ENCODE measurements at places on chromosomes 3 and 15.
A peak's percentile ranks its signal among the peaks of the same experiment; 100 is the strongest.

GRCh38 chr15:47750740-47751262 lies 33.5 kb downstream of the SEMA6D start:
- DNase-seq, result no peak

- no peak for DNase-seq
Observed at GRCh38 chr3:172692751-172693338, 18.0 kb downstream of the NCEH1 start.

DNA sequence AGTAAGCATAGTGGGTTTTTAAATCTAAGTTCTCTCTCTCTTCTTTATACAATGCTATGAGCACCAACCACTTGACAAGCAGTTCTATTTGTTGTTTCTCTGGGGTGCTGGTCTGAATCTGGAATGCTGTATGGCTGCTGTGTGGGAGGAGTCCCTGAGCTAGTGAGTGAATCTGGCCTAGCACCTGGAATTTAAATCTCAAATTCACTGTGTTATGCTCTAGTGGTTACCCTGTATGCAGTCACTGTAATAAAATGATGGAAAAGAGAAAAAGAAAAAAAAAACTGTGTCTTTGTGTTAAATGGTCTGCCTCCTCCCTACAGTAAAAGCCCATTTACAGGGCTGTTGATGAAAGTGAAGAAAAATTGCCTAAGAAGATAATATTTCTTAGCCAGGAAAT lies 155.0 kb downstream of the ATP8B4 start:
- DNase-seq, result no peak

GRCh38 chr3:174440741-174441587 lies 418.2 kb upstream of the NAALADL2 start:
- peak; percentile 40 for DNase-seq

All from 8988T (cell line).